Lung (tissue), 17 donors: ENCODE measurements at places on chromosomes 2 and 18. TPM values are rescaled to one million over a fixed set of nuclear protein-coding genes. Genes with fewer than 3 reads are reported as not detected.

DNA sequence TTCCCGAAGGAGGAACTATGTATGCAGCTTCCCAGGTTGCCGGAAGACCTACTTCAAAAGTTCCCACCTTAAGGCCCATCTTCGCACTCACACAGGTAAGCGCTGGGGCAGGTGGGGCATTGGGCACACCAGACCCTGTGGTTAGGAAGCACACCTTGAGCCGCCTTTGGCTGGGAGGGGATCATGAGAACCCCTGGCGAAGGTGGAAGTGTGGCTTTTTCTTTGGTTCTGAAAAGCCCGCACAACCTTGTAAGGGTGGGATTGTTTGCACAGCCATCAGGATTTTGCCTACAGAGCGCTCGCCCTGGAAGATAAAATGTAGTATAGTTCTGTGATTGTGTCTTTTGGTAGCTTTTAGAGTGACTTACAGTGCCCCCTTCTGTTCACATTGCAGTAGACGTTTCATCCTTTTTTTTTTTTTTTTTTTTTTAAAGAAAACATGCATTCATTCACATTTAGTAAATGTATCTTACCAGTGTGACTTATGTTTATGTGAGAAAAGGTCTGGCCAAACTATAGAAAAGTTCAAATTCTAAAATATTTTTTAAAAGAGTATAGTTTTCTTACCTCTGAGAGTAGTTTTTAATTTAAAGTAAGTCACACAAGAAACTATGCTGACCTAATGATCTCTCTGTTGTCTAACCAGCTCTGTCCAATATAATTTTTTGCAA lies 5.3 kb downstream of the KLF11 start:
- H3K27me3 ChIP-seq: no peaks in the 10 kb centered on the region
- no peak overlapping the region for H3K27ac ChIP-seq
- no peak overlapping the region for H3K4me3 ChIP-seq

GRCh38 chr2:6470518-6470917 lies 395.2 kb downstream of the CMPK2 start:
- H3K4me1 ChIP-seq: no peaks in the 10 kb centered on the region
- H3K27ac ChIP-seq: no peak overlapping the region

DNA sequence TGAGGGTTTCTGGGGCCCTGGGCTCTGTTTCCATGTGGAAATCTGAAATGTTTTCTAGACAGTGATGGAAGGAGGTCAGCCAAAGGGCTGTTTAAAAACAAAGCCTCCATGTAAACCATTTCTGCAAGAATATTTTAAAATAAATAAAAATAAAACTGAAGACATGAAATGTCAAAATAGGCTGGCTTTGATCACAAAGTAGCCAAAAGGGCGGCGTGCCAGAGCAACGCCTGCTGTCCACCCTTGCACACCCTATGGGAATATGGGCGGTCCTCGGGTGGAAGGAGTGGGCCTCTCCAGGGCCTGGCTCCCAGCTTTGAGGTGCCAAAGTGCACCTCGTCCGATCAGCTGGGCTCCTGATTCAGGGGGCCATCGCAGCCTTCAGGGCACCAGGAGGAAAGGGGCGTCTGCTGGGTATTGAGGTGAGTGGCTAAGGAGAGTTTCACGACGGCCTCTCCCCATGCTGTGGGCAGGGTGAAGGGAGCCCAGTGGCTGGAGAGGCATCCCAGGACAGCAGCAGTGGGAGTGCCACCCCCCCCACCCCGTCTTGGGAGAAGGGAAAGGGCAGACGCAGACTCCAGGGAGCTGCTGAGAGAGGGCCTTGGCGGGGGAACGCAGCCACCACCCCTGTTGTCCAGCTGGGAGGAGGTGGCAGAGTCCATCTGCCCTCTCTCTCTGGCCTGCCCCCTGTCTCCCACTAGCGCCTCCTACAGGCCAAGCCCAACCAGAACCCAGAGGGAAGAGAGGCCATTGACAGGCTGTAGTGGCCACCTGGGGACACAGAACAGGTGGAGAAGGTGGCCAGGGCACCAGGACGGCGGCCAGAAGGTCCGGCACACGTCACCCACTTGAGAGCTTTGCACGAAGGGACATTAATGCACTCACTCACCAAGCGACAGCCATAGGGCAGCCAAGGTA lies 5.7 kb upstream of the ERFE start:
- DNase-seq: peak; percentile 60
- H3K4me1 ChIP-seq: peaks cover 8% of the 10 kb centered on the region
- H3K27ac ChIP-seq: no peak overlapping the region
- H3K4me3 ChIP-seq: no peak overlapping the region
- H3K27me3 ChIP-seq: no peaks in the 10 kb centered on the region
- no peaks in the 10 kb centered on the region for H3K36me3 ChIP-seq

DNA sequence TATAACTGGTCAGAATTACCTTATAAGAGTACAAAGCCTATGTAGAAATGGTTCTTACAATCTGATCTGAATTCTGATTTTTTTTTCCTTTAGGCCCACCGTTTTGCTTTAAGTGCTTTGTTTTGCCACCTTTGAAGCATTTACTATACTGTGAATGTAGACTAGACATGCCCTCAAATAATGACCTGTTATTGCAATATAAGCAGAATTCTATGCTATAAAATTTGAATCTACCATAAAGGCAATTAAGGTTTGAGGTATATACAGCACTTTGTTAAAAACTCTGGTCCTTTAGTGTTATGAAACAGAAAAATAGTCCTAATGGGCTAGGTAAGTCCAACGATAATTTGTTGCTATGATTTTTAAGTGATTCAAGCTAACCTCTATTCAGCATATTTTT lies 86.6 kb upstream of the NOSTRIN start:
- H3K36me3 ChIP-seq: peaks cover 6% of the 10 kb centered on the region
- no peak for DNase-seq
- H3K27me3 ChIP-seq: no peaks in the 10 kb centered on the region
- no peaks in the 10 kb centered on the region for H3K4me1 ChIP-seq
- no peak overlapping the region for H3K27ac ChIP-seq
- H3K4me3 ChIP-seq: no peak overlapping the region

DNA sequence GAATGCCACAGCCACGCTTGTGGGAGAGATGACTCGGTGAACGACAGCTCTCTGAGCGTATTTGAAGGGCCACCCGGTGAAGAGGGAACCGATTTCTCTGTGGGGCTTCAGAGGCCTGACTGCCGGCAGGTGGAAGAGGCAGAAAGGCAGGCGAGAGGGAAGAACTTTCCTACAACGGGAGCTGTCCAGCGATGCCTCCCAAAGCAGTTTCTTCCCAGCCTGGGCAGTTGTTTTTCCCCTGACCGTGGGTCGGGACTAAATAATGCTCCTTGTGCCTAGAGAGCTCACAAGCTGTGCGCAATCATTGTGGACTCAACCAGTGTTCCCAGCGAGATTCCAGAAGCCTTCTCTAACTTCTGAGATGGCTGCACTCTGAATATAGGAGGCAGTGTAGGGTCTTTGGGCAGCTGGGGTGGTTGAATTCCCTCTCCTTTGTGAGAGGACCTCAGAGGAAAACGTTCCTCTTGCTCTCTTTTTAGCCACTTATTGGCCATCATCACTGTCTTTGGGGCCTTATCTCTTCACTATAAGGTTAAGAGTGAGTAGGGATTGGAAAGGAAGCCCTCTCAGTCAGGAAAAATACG lies 710 bp downstream of the SEC11C start:
- DNase-seq: peak; percentile 51
- peaks cover 2% of the 10 kb centered on the region for H3K4me1 ChIP-seq
- H3K4me3 ChIP-seq: peak overlapping the region; percentile 99
- no peaks in the 10 kb centered on the region for H3K36me3 ChIP-seq
- peak overlapping the region; percentile 98 for H3K27ac ChIP-seq
- H3K27me3 ChIP-seq: no peaks in the 10 kb centered on the region

- peaks cover 4% of the 10 kb centered on the region for H3K36me3 ChIP-seq
- no peak for DNase-seq
- peaks cover 6% of the 10 kb centered on the region for H3K4me1 ChIP-seq
- no peak overlapping the region for H3K4me3 ChIP-seq
Measured at GRCh38 chr2:101788995-101789970, 91.8 kb downstream of the MAP4K4 start.

The SOWAHC gene
- 15.2 TPM for total RNA-seq

The MFSD6 gene
- 57.3 TPM for total RNA-seq

The CFAP65 gene
- total RNA-seq: 10.3 TPM

The CHST9 gene
- total RNA-seq: 19.6 TPM
